ENCODE measurements at places on chromosomes 7 and 10. TPM values are rescaled to one million over a fixed set of nuclear protein-coding genes. Genes with fewer than 3 reads are reported as not detected.

EIF3B gene
- 119 TPM for total RNA-seq

ARMC10 gene
- 8.6 TPM for total RNA-seq

SMARCD3 gene
- 35.8 TPM for total RNA-seq

CALN1 gene
- total RNA-seq = under 0.01 TPM

TMEM120A gene
- total RNA-seq = 10.9 TPM

POLL gene
- total RNA-seq = 10.3 TPM

CPA2 gene
- total RNA-seq = not detected

HTR5A gene
- total RNA-seq = under 0.01 TPM

TSPAN12 gene
- not detected for total RNA-seq

NKX1-2 gene
- not detected for total RNA-seq

VAX1 gene
- not detected for total RNA-seq

SORCS1 gene
- total RNA-seq = 0.10 TPM

PANK1 gene
- total RNA-seq = 0.52 TPM

TMEM209 gene
- 16.2 TPM for total RNA-seq

NRCAM gene
- 1.5 TPM for total RNA-seq

FBXL13 gene
- total RNA-seq = 1.9 TPM

ACBD7 gene
- total RNA-seq = 0.42 TPM

LAMB1 gene
- 0.10 TPM for total RNA-seq

TWIST1 gene
- not detected for total RNA-seq
